ENCODE measurements at places on chromosomes 16 and 17.

DNA sequence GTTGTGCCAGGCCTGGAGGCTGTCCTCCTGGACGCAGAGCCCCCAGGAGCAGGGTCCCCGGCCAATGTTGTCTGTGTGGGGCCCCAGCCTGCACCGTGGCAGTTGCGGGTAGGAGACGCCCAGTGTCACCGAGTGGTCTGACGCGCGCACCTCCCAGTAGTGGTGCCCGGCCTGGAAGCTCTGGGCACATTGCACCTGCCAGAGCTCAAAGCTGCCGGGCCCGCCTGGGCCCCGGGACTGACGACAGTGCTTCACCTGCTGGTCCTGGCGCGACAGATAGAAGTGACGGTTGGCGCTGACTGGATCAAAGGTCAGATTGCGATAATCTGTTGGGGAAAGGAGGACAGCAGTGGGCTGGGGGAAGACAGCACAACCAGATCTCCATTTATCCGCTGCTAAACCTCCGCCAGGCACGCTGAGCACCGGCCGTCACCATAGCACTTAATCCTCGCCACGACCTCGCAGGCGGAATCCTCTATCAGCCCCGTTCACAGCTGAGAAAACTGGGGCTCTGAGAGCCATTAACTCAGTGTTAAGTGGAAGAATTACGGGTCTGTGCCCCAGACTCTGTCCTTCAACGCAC, 5.6 kb downstream of the TRIM65 start:
- peaks cover 11% of the 10 kb centered on the region for H3K36me3 ChIP-seq
- H3K27ac ChIP-seq, result no peak overlapping the region
- DNase-seq, result no peak

- DNase-seq, result no peak
- H3K36me3 ChIP-seq, result no peaks in the 10 kb centered on the region
- H3K4me1 ChIP-seq, result peaks cover 10% of the 10 kb centered on the region
- no peaks in the 10 kb centered on the region for H3K27me3 ChIP-seq
Measured at GRCh38 chr17:46074540-46074939, 75.5 kb downstream of the STH start.

- H3K27ac ChIP-seq, result no peak overlapping the region
- H3K4me1 ChIP-seq, result peaks cover 9% of the 10 kb centered on the region
- no peaks in the 10 kb centered on the region for H3K27me3 ChIP-seq
- H3K4me3 ChIP-seq, result no peak overlapping the region
Measured at GRCh38 chr16:50213939-50214519, 52.3 kb upstream of the ADCY7 start.

DNA sequence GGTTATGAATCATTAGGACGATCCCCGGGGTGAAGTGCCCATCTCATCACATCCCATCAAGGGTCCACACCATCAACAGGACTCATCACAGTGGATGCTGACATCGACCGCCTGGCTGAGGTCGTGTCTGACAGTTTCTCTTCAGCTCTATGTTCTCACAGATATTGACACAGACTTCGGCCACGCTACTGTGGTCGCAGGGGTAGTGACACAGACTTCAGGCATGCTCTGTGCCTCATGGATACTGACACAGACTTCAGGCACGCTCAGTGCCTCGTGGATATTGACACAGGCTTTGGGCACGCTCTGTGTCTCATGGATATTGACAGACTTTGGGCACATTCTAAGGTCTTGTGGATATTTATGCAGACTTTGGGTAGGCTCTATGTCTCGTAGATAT, 50.1 kb downstream of the KLHDC4 start:
- H3K4me3 ChIP-seq, result no peak overlapping the region
- H3K27me3 ChIP-seq, result no peaks in the 10 kb centered on the region
- no peak overlapping the region for H3K27ac ChIP-seq
- H3K36me3 ChIP-seq, result peaks cover 2% of the 10 kb centered on the region
- H3K4me1 ChIP-seq, result no peaks in the 10 kb centered on the region

DNA sequence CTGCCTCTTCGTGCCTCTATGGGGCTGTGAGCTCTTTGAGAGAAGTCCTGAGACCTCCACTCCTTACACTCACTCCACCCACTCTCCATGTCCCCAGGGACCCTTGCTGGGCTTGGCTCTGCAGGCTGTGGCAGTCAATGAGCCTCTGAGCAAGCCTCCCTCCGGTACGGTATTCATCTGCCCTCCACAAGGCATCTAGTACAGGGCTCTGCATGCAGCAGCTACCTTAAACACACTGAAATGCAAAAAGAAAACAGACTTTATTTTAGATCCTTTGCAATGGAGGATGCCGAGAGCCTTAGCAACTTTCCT, 38.9 kb upstream of the SMPD3 start:
- no peak for DNase-seq
- no peak overlapping the region for H3K27ac ChIP-seq
- H3K27me3 ChIP-seq, result no peaks in the 10 kb centered on the region
- H3K4me1 ChIP-seq, result no peaks in the 10 kb centered on the region
- H3K36me3 ChIP-seq, result no peaks in the 10 kb centered on the region
- H3K4me3 ChIP-seq, result no peak overlapping the region

DNA sequence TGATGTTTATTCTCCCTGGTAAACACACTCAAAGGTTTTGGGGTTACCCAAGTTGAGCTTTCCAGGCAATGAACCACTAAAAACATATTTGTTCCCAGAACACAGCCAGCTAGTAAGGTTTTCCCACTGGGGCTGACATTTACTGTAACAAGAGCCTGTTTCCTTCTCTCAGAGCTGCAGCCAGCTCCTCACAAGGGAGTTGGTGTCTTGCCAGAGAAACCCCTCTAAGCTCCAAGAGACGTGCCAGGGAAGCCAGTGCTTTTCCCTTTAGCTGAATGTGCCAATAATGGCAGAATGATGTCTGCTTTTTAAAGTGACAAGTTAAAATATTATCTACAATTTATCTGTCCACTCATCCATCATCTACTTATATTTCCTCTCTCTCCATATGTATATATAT, 170.8 kb upstream of the RBFOX1 start:
- no peaks in the 10 kb centered on the region for H3K36me3 ChIP-seq
- no peak for DNase-seq
- no peaks in the 10 kb centered on the region for H3K27me3 ChIP-seq
- H3K4me3 ChIP-seq, result no peak overlapping the region
- H3K4me1 ChIP-seq, result no peaks in the 10 kb centered on the region

DNA sequence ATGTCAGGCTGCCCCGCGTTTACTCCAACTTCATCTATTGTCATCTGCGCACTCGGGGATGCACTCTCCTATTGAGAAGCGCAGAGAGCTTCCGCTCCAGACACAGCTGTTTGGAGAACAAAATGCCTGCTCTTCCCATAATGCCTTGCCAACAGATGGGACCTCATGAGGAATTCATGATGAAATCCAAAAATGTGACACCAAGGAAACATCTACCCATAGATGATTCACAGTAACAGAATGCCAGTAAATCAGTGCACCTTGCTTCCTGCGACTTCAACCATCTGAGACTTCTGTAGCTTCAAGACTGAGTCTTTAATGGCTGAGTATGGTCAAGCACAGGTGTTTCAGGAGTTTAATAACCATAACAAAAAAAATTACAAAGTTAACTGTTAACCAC, 1144.9 kb upstream of the GOT2 start:
- DNase-seq, result peak; percentile 53
- H3K27me3 ChIP-seq, result no peaks in the 10 kb centered on the region
- no peaks in the 10 kb centered on the region for H3K36me3 ChIP-seq
- H3K4me3 ChIP-seq, result no peak overlapping the region
- H3K4me1 ChIP-seq, result no peaks in the 10 kb centered on the region
- H3K27ac ChIP-seq, result no peak overlapping the region

DNA sequence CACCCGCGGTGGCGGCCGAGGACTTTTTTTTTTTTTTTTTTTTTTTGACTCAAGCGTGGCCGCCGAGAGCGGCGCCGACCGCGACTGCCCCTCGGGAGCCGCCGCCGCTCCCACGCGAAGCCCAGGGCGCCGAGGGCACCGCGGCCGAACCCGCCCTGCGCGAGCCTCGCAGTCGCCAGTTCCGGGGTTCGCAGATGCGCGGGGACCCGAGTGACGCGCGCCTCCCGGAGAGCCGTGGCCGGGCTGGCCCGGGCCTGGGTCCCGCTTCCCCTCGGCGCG, 1.1 kb downstream of the METRNL start:
- H3K4me1 ChIP-seq, result peaks cover 22% of the 10 kb centered on the region
- DNase-seq, result no peak
- H3K36me3 ChIP-seq, result peaks cover 6% of the 10 kb centered on the region
- H3K27me3 ChIP-seq, result peaks cover 8% of the 10 kb centered on the region

DNA sequence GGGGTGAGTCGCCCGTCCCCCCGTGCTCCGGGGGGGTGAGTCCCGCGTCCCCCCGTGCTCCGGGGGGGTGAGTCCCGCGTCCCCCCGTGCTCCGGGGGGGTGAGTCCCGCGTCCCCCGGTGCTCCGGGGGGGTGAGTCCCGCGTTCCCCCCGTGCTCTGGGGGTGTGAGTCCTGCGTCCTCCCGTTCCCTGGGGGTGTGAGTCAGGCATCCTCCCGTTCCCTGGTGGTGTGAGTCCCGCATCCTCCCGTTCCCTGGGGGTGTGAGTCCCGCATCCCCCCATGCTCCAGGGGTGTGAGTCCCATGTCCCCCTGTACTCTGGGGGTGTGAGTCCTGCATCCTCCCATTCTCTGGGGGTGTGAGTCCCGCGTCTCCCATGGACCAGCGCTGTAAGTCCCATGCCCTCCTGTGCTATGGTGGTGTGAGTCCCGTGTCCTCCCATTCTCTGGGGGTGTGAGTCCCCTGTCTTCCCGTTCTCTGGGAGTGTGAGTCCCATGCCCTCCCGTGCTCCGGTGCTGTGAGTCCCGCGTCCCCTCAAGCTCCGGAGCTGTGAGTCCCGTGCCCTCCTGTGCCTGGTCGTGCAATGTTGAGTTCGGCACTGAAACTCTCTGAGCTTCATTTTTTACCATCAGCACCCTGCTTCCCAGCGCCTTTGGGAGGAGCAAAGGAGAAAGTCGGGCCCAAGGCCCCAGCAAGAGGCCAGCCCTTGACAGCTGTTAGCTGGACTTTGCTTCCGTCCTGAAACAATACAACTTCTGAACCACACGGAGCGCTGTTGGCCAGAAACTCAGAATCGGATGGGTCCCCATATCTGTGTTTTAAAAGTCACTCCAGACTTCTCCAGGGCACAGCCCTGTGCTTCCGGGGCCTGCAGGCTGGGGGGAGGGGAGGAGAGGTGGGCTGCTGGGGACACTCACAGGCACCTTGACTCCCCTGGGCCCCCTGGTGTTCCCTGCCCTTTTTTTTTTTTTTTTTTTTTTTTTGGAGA, 11.5 kb upstream of the ZC3H18 start:
- H3K4me3 ChIP-seq, result no peak overlapping the region
- no peak overlapping the region for H3K27ac ChIP-seq
- H3K36me3 ChIP-seq, result no peaks in the 10 kb centered on the region
- no peaks in the 10 kb centered on the region for H3K4me1 ChIP-seq
- H3K27me3 ChIP-seq, result peaks cover 22% of the 10 kb centered on the region

DNA sequence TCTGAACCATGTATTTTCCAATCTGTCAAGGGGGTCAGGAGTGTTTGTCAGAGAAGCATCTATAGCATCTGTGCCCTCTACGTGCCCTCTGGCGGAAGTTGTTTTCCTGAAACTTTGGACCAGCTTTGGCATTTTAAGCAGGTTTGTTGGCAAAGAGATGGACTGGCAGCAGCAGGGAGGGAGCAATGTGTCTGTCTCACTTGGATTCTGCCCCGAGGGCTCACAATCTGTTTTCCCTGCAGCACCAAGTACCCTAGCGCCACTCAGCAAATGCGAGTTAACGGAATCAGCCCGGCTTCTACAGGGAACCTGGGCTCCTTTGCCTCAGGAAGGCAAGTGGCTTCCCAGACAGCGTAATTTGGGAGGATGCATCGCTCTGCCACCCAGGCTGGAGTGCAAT, 17.4 kb downstream of the DUSP14 start:
- H3K4me1 ChIP-seq, result no peaks in the 10 kb centered on the region
- no peak overlapping the region for H3K27ac ChIP-seq
- H3K36me3 ChIP-seq, result peaks cover 14% of the 10 kb centered on the region
- H3K27me3 ChIP-seq, result no peaks in the 10 kb centered on the region
- no peak overlapping the region for H3K4me3 ChIP-seq
- DNase-seq, result no peak

DNA sequence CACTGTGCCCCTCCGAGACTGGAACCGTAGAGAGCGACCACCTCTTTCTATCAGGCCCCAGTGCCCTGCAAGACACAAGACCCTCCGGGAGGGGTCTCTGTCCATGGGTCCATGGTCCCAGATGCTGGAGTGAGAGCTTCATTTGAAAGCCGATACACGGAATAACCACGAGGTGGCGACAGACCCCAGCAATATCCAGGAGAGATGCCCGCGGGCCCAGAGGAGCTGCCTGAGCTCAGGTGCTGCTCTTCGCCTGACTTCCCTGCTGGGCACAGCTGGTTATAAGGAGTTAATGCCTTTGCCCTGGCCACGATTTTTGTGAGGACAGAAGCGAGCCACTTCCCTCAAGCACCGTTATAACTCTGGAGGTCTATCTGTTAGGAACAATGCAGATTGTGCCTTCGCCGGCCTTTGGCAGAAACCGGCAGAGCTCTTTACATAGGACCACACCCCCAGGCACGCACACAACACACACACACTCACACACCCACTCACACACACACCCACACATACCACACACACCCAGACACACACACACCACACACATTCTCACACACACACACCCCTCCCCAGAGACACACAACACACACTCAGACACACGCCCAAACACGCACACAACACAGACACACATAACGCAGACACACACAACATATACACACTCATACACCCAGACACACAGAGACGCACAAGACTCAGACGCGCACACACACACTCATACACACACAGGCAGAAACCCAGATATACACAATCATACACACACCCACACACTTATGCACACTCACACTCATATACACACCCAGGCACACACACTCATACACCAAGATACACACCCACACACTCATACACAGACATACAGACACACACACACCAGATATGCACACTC, 436.4 kb downstream of the SOX9 start:
- H3K27me3 ChIP-seq, result no peaks in the 10 kb centered on the region
- DNase-seq, result peak; percentile 42
- no peak overlapping the region for H3K27ac ChIP-seq
- H3K4me1 ChIP-seq, result no peaks in the 10 kb centered on the region
- no peak overlapping the region for H3K4me3 ChIP-seq

DNA sequence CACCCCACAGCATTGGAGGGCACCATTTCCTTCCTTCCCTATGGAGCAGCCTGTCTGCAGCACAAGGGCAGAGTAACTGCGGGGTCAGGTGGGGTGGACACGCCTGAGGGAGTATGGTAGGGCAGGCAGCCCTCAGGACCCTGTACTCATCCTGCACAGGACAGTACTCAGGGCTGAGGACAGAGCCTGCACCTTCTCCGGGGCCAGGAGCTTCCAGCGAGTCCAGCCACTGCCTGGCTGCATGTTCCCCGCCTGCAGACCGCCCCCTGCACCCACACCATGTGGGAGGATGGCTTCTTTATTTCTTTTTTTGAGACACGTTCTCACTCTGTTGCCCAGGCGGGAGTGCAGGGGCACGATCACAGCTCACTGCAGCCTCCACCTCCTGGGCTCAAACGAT, 47.6 kb upstream of the CDC42EP4 start:
- H3K4me3 ChIP-seq, result no peak overlapping the region
- no peak for DNase-seq
- no peaks in the 10 kb centered on the region for H3K27me3 ChIP-seq
- H3K36me3 ChIP-seq, result no peaks in the 10 kb centered on the region

GRCh38 chr16:64406770-64407181, 715.1 kb downstream of the CDH11 start:
- no peak overlapping the region for H3K4me3 ChIP-seq
- DNase-seq, result no peak
- no peaks in the 10 kb centered on the region for H3K27me3 ChIP-seq
- H3K36me3 ChIP-seq, result no peaks in the 10 kb centered on the region
- H3K4me1 ChIP-seq, result no peaks in the 10 kb centered on the region

GRCh38 chr17:45361976-45362375, 45.2 kb upstream of the MAP3K14 start:
- no peaks in the 10 kb centered on the region for H3K4me1 ChIP-seq
- no peaks in the 10 kb centered on the region for H3K36me3 ChIP-seq
- no peak overlapping the region for H3K27ac ChIP-seq
- H3K27me3 ChIP-seq, result peaks cover 9% of the 10 kb centered on the region
- no peak for DNase-seq
